ENCODE measurements at places on chromosomes 4 and X. TPM values are rescaled to one million over a fixed set of nuclear protein-coding genes. Genes with fewer than 3 reads are reported as not detected.
A peak's percentile ranks its signal among the peaks of the same experiment; 100 is the strongest.

DNA sequence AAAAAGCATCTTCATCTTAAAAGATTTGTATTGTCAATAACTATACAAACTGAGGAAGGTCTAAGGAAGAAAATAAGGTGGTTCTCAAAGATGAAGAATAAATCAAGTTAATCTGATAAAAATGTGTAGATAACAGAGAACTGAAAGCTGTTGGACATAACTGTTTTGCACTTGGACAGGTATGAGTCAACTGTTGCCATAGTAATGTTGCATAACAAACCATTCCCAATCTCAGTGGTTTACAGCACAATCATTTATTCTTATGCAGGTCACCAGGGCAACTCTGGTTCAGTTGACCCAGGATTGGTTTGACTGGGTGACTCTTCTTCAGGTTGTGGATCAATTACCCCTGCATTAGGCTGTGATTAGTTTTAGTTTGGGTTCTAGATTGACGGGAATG lies 2197.7 kb downstream of the ARAP2 start:
- DNase-seq: no peak

The ESX1 gene
- total RNA-seq: not detected

The HAND2 gene
- 77.6 TPM for total RNA-seq

DNA sequence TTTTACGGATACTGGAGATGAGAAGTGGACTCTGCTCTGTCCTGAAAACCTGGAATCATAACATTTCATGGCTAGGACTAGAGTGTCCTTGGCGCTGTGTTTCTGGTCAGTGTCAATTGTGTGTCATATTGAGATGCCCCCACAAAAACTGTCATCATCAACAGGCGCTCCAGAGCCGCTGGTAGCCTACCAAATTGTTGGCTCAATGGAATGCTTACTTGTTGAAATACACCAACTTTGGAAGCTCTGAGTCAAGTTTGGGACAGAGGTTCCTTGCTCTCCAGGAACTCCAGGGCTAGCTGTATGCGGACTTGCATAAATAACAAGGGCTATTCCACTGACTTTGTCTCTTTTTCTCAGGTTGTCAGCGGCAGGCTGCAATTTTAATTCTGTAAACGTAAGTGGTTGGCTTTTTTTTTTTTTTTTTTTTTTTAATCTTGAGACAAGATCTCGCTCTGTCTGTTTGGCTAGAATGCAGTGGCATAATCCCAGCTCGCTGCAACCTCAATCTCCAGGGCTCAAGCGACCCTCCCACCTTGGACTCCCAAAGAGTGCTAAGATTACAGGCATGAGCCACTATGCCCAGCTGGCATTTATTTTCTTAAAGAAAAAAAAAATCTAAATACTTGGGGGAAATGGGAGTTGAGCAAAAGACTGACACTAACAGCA lies 871 bp upstream of the HPGD start:
- DNase-seq: peak; percentile 26

The SERPINA7 gene
- total RNA-seq: not detected

- peak; percentile 36 for DNase-seq
These were observed 90.5 kb downstream of the BCOR start for GRCh38 chrX:40007131-40007755.

- no peak for DNase-seq
These were observed 486.3 kb upstream of the PABPC4L start for GRCh38 chr4:134687646-134688628.

DNA sequence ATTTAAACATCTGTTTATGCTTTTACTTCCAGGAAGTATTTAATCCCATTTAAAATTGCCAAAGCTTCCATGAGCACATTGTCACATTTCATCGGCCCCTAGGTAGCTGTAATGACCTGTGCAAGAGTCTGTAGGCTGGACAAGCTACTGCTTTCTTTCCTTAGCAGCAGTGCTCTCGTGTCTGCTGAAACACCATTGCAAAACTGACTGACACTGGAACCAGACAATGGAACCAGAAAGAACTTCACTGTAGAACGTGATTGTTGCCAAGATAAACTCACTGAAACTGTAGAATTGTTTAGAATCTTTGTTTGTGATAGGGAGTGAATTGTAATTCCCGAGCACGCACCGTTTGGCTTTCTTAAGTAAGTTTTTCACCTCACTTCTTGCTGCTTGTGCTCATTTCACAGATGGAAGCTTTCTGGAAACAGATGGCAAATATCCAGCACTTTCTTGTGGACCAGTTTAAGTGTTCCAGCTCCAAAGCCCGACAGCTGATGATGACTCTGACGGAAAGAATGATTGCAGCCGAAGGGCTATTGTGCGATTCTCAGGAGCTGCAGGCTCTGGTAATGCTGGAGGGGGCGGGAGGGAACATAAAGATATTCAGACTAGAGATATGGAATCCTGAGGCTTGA lies 36.9 kb downstream of the EVC start:
- peak; percentile 67 for DNase-seq

GRCh38 chr4:153919667-153920066 lies 130.8 kb upstream of the SFRP2 start:
- DNase-seq: no peak

The FAAH2 gene
- 4.8 TPM for total RNA-seq

DNA sequence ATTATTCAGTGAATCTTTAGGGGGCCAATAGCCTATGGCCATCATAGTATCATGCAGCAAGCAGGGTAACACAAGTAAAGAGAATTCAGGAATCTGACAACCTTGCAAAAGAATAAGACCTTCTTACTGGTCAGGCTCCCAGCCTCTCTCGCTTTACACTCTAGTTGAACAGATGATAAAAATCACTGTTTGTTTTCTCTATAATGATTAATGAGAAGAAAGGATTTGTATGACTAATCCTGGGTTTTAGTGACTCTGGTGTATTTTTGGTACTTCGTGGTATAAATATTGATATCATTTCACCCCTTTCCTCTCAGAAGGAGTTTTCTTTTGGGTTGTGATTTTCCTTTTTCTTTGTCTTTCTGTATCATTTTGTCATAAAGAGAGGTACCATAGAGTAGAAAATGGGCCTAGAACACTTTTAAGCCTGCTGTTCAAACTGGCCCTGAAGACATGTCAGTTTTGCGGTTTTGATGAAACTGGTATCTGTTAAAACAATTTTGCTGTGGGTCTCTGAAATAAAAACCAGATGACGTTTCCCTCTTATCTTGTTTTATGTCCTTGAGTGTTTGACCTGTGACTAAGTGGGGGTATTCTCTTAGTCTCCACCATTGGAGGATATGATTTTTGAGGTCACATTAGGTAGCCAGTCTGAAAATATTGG lies 294.9 kb upstream of the TBX22 start:
- no peak for DNase-seq

The HSD17B13 gene
- 0.26 TPM for total RNA-seq

DNA sequence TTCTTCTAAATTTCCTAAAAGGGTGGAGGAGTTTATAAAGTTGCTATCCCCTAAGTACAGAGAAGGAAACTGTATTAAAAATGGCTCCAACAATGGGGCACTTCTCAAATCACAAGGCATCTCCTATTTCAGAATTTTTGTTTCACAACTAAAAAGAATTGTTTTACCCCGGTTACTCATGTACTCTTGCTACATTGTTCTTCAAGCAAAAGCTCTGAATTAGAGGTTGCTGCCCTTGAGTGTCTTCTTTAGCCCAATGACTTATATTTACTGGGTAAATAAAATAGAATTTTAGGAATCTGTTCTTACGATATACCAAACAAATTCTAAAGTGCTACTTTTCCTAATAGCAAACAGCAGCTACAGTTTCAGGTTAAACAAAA lies 67.5 kb downstream of the PPEF2 start:
- no peak for DNase-seq

DNA sequence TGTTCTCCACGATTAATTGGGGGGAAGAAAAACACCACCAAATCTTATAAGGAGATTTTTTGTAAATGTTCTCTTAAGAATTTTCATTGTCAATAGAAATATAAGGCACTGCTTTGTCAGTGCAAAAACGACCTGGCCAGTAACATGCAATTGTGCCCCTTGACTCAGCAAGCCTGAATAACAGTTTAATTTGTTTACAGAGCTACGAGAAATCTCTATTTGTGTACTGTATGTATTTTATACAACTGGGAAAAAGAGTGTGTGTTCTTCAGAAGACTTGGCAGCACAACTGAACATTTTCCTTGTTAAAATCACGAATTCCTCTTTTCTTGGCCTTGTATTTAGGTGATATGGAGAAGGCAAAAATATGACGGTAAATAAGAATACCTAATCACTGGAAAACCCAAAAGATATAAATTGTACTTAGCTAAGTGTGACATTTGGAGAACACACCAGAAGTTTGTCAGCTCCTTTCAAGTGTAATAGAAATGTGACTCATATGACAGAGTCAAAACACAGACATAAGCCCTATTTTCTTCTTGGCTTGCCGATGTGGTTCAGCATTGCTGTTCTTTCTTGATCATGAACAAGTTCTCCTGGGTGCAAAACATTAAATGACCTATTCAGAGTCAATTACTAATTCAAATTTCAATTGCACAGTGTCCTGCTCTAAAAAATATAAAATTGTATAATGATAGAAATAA lies 945.0 kb upstream of the INTU start:
- DNase-seq: no peak

- peak; percentile 19 for DNase-seq
These were observed 981 bp downstream of the TET2 start for GRCh38 chr4:105147553-105148161.

DNA sequence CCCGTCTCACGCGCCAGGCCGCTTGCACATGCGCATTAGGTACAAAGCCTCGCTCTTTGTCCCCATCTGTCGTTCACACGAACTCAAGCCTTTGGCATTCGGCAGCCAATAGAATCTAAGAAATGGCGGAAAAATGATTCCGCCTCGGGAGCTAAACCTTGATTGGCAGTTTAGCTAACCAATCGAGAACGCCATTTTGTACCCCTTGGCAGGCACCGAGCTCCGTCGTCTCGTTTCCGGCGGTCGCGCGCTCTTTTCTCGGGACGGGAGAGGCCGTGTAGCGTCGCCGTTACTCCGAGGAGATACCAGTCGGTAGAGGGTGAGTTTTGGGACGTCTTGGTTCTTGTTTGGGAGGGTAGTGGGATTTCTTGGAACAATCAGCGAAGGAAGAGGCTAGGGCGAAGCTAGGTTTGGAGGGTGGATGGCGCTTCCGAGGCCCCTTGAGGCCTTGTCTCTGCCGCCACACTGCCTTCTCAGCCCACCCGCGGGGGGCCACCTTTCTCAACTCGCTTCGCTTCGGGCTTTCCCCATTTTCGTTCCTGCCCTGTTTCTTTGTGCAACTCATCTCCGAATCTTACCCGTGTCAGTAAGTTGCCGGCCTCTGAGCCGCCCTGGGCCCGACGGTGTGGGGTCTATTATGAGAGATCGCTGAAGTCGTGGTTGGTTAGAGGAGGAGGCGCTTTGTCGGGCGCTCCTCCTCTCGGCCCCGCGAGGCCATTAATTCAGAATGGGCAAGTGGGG lies at the start of gene NONO:
Gene NONO (plus strand): TSS at position 233 of the 741 bp plus-strand sequence. CDS start 7,003 bp downstream, outside the sequence.
- DNase-seq: peak; percentile 79

GRCh38 chr4:82136161-82136801 lies 237.5 kb downstream of the HNRNPD start:
- DNase-seq: no peak

- DNase-seq: no peak
These were observed 41.4 kb upstream of the PPP2R3B start for GRCh38 chrX:427812-428725.

DNA sequence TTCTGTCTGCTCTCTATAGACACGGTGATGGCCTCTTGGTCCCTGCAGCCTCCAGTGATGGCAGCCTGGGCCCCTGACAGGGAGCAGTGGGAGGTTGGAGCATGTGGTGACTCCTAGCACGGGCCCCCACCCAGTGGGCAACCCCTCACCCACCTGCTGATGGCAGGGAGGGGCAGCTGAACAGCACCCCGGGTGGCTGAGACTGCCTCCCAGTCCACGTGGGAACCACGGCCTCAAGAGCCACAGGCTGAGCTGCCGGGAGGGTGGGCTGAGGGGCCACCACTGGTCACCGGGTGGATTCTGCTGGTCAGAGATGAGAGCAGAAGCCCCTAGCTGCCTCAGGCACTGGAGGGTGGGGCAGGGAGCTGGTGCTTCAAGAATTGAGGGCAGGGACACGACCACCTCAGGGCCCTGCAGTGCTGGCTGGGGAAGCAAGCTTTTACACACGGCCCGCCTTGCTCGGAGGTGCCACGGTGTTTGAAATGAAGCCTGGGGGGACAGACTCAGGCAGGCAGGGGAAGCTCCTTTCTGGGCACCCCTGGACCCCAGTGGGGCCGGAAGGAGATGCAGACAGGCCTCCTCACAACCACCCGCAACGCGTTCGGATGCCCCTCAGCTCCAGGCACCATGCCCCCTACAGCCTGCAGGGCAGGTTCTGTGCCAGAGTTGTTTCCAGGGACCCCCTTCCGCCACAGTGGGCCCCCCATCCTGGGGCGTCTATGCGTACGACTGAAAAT lies 6.3 kb upstream of the HAUS3 start:
- peak; percentile 15 for DNase-seq

The DYNLT3 gene
- total RNA-seq: 49.8 TPM

- no peak for DNase-seq
These were observed 228.7 kb upstream of the ANKRD50 start for GRCh38 chr4:124941267-124941666.

The SMIM31 gene
- not detected for total RNA-seq

The PLAC8 gene
- total RNA-seq: 0.51 TPM

The GPRASP2 gene
- total RNA-seq: 99.6 TPM

The IQCM gene
- 0.48 TPM for total RNA-seq

The ATOH1 gene
- not detected for total RNA-seq

- no peak for DNase-seq
These were observed 49.9 kb upstream of the SLC4A4 start for GRCh38 chr4:71288875-71289274.

The AGTR2 gene
- 128 TPM for total RNA-seq

- no peak for DNase-seq
These were observed 8.3 kb downstream of the NDP start for GRCh38 chrX:43964936-43965335.

DNA sequence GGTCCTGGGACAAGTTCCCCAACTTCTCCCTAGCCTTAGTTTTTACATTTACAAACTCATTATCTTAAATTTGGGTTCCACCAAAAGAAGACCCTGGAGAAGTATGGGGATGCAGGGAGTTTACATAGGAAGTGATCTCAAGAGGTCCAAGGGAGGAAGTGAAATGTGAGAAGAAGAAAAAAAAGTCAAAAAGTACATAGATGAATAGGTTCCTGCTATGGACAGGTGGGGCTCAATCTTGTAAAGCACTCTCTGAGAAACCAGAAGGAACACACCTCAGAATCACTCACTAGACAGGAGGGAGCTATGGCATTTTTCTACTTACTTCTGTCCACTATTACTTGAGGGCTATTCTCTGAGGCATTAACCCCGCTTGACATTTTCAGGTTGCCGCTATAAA lies 56.6 kb downstream of the ARHGAP6 start:
- DNase-seq: no peak

DNA sequence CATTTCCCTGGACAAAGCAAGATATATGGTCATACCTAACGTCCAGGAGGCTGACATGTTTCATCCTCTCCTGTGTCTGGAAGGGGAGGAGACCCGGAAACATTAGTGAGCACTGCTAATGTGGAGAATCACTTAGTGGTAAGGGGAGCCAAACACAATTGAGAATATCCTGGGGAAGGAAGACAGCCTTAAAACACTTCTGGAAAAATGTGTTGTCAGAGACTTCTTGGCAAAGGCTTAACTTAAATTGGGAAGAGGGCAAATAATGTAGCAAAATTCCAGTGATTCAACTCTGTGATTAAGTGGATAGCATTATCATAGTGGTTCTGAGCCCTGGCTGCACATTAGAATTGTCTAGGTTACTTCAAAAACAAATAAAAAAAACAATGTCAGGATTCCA lies 39.5 kb downstream of the SPARCL1 start:
- no peak for DNase-seq

Data from uterus (tissue), 4 donors.